Right renal pelvis (tissue), 4 donors: ENCODE measurements at places on chromosomes 7 and 10.

GRCh38 chr7:30474893-30475292 lies 3.7 kb downstream of the NOD1 start:
- no peak for DNase-seq

DNA sequence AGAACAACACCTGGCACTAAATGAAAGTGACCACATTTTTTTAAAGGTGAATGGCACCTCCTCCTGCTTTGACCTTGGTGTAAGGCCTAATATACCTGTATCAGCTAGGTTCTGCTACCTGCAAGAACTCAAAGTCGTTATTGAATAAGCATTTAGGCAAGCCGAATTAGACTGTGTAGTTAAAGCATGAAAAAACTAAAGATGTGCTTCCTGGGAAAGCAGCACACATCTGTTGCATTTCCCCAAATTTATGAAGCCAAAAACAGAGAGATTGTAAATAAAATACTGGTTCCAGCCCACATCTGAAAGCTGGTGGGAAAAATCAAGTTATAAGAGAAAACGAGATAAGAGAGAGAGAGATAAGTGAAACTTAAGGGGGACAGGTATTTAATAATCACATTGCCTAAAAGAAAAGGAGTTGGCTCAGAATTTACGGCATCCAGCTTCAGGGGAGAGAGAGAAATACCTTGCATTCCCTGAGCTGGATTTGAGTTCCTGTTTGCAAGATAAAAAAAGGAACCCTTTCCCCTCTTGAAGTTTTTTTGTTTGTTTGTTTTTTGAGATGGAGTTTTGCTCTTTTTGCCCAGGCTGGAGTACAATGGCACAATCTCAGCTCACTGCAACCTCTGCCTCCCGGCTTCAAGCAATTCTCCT lies 1.8 kb upstream of the XPNPEP1 start:
- no peak for DNase-seq

- peak; percentile 43 for DNase-seq
These were observed 107.2 kb upstream of the TCF7L2 start for GRCh38 chr10:112842832-112843360.

DNA sequence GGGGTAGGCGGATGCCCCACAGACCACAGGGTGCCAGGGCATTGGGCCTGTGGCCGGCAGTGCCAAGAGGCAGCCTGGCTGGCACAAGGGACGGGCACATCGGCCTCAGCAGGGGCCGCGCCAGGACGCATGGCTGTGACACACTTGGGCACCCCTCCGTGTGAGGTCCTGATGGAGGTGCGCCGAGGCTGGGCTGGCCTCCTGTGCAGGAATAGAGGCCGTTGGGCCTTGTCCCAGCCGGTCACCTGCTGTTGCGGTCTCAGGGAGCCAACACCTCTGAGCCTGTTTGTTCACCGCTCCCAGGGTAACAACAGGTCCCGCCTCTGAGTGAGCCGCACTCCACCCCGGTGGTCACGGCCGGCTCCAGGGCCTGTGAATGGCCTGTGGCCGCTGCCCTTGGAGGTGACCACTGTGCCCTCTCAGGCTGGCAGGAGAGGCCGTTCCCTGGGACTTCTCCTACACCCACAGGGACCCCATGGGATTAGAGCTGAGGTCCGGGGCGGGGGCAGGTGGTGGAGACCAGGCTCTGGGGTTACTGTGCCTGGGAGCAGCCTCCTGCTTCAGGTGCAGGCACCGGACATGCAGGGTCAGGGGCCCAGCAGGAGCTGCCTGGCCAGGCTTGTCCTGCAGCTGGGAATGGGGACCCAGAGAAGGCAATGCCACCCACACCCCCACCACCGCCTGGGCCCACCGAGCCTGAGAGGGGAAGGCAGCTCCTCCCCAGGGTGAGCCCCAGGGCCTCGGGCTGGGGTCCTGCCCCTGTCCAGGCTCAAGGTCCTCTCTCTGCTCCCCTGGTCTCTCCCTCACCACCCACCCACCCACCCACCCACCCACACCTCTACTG lies 12.0 kb downstream of the PWWP2B start:
- no peak for DNase-seq

- DNase-seq, result no peak
These were observed 3.1 kb downstream of the DNAJC2 start for GRCh38 chr7:103341466-103341865.

- no peak for DNase-seq
These were observed 164.7 kb downstream of the TCERG1L start for GRCh38 chr10:131146790-131147189.

DNA sequence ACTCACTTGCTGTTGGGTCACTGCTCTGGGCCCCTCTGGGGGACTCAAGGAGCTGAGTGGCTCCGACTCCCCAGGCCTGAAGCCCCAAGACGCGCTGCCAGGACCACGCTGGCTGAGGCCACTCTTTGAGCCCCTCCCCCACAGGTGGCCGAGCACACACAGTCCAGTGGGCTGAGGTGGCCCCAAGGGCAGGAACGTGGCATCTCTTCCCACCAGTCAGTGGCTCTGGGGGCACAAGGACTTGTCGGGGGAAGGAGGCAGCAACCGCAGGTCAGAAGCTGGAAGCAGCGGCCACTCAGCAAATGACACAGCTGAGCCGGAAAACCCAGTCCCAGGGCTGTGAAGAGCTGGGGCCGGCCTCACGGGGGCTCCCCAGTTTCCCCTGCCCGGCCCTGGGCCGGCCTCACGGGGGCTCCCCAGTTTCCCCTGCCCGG lies 24.1 kb downstream of the GRIFIN start:
- no peak for DNase-seq

DNA sequence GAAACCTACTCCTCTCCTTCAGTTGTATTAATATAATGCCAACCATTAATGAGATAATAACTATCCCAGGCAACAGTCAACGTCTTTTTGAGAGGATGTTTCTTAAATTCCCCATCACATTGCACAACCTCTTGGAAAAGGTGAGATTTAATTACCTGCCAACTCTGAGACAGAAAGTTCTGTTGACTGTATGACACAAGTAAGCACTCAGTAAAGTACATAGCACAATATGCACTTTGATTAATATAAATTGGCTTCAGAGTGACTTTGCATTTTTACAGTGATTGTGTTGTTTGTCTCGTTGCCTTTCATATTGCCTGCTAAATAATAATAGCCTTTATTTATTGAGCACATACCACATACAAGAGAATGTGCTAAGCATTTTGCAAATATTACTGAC lies 46.7 kb downstream of the CAV1 start:
- DNase-seq, result no peak

DNA sequence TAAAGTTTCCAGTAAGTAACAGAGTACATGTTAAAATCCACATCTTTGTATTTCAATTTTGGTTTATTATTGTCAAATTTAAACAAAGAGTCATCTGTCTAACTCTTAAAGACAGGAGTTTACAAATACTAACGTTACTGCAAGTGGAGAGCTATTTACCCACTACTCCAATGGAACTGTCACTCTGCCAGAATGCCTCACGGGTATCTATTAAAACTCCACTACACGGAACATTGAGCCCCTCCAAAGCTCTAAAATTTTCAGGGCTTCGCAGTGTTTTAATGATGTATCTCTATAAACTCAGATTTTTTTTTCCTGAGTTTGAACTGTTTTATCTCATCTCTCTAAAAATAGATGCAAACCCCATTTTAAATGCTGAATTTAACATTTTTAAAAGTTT lies 388.7 kb upstream of the SEMA3A start:
- no peak for DNase-seq

DNA sequence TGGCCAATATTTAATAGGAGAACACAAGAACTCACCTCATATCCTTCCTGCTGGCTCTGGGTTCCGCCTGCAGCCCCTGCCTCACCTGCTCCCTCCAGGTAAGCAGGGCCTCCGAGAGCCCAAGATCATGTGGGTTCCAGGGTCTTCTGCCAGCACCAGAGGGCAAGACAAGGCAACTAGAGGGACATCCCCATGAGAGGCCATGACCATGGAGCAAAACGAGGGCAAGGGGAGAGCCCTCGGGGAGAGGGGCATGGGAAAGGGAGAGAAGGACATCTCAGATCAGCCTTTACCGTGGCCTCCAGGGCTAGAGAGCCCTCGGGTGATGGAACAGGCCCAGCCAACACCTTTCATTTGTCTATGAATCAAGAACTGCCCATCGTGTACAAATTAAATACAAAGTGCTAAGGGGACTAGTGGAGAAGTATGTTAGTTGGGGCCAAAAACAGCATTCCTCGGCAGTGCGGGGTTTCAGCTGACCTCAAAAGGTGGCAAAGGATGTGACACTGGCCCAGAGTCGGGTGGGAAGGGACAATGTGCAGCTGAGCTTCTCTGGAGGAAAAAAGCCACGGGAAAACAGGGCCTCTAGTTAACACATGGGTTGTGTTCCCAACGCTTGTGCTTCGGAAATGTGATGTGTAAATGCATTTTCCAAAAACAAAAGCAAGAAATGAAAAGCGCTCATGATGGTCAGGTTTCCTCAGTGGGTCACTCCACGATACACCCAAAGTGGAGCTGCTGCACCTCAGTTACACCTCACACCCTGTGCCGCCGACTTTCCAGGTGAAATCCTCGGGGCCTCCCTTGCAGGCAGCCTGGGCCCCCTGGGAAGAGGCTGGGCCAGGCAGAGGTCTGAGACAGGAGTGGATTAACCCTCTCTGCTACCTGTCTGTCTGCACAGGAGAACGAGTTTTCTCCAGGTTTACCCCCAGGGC lies 2.0 kb downstream of the AOC1 start:
- DNase-seq, result no peak

DNA sequence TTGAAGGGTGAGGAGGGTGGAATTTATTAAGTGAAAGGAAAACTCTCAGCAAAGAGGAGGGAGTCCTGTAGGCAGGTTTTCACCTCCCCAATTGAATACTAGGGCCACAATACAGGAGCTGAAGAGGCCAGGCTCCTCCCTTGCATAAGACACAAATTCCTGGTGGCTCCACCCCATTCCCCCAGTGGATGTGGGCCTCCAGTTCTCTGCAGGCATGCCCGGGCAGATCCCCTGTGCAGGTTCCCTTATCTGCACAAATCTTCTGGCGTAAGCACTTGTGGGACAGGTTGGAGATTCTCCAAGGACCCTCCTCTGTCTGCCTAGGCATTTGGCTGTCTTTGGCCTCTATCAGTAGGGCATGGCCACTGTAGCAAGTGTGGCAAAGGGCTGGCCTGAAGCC lies 847.1 kb upstream of the MBL2 start:
- DNase-seq, result no peak

- no peak for DNase-seq
These were observed 53.6 kb downstream of the VIPR2 start for GRCh38 chr7:159091041-159091440.

GRCh38 chr7:128869944-128870285 lies 7.3 kb downstream of the ATP6V1F start:
- no peak for DNase-seq

DNA sequence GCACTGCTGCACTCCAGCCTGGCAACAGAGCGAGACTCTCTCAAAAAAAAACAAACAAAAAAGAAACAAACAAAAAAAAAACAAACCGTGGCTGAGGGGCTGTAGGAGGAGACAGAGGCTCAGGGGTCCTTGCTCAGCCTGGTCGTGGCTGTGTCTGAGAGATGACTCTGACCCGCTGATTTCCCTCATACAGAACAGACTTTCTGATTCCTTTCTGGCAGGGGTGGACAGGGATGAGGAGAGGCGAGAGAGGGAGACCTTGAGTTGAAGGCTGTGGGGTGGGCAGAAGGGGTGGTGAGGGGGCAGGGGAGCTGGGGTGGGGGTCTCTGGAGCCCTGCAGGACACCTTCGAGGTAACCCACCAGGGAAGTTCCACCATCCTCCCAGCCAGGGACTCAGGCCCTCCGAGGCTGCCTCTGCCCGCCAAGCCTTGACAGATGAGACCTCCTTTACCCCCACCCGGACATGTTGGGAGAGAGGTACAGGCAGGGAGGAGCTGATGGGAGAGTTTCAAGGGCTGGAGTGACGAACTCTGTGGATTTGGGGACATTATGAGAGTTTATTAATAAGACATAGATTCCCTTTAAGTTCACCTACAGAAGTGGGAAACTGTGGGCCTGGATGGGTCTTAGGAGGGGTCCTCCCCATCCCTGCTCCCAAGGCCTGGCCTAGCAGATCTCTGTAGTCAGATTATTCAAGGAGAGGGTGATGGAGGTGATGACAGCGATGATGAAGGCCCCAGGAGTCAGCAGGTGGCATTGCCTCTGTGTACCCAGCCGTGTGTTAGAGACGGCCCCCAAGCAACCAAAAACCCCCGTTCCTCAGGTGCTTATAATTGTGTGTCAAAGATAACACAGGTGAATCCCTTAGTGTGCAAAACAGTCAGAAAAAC lies 2.0 kb downstream of the MUC12 start:
- DNase-seq, result no peak

GRCh38 chr10:29857843-29858701 lies 201.3 kb downstream of the JCAD start:
- no peak for DNase-seq

DNA sequence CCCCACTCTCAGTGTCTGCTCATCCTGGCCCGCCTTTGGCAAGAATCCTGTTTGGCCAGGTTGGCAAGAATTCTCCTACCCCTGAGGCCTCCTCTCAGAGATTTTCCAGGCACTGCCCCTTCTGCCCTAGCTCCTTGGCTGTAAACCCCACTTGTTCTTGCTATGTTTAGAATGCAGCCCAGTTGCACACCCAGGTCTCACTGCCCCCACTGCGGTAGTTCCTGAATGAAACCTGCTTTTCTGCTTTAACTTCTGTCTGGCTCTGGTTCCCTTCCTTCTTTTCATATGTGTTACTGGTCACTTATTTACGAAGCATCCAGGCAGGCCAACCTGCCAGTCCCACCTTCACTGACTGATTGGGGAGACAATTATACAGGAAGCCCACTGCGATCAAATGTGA lies 576.9 kb downstream of the GLRX3 start:
- peak; percentile 3 for DNase-seq

- DNase-seq, result no peak
These were observed 209.9 kb downstream of the ZNF365 start for GRCh38 chr10:62583876-62584615.

DNA sequence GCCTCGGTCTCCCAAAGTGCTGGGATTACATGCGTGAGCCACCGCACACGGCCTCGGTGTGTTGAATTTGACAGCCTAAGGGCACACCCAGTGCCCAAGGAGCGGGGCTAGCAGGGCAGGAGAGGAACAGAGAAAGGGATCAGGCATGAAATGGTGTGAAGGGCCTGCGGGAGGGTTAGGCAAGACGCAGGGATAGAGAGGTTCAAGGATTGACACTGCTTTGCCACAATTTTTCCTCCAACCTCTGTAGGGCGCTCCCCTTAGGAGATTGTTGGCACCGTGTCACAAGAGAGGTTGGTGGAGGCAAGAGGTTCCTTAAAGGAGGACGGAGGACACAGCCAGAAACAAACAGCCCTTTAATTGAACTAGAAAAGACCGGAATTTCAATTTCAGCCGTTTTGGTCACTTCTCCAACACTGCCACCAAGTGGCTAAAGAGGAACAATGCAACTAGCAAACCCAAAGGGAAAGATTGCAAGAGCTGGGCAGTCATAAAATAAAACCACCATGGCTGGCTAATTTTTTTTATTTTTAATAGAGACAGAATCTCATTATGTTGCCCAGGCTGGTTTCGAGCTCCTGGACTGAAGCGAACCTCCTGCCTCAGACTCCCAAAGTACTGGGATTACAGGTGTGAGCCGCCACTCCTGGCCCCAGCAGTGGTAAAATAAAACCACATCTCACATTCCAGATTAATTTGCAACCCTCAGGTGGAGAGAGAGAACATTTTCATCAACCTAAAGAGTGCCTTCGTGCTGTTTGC lies 6.9 kb upstream of the CREB3L2 start:
- DNase-seq, result peak; percentile 68

GRCh38 chr10:72847681-72848080 lies 45.9 kb upstream of the OIT3 start:
- DNase-seq, result no peak
